DMS53 (cell line): ENCODE measurements at places on chromosomes 12 and 14.

- no peak for DNase-seq
Observed at GRCh38 chr14:92652413-92653151, 95.8 kb downstream of the LGMN start.

GRCh38 chr12:53551889-53552291, 44.6 kb upstream of the NPFF start:
- DNase-seq = no peak

GRCh38 chr14:96297997-96298515, 42.0 kb downstream of the BDKRB1 start:
- DNase-seq = no peak

GRCh38 chr12:53355121-53355520, 19.0 kb upstream of the SP7 start:
- no peak for DNase-seq

DNA sequence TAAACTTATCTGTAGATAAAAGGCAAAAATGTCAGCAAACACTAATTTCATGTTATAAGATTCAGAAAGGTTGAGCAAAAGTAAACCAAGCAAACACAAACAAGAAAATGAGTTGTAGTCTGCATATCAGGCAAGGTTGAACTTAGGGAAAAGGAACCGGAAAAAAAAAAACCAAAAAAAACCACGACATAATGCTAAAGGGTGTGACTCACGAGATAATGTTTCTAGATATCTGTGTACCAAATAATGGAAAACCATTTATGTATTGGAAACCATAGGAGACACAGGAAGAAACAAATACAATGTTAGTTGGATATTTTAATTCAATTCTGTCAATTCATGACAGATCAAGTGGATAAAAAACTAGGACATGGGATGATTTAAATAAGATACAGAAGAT, 60.5 kb downstream of the GPATCH2L start:
- DNase-seq = no peak

GRCh38 chr12:92028441-92028709, 117.3 kb downstream of the BTG1 start:
- DNase-seq = no peak

DNA sequence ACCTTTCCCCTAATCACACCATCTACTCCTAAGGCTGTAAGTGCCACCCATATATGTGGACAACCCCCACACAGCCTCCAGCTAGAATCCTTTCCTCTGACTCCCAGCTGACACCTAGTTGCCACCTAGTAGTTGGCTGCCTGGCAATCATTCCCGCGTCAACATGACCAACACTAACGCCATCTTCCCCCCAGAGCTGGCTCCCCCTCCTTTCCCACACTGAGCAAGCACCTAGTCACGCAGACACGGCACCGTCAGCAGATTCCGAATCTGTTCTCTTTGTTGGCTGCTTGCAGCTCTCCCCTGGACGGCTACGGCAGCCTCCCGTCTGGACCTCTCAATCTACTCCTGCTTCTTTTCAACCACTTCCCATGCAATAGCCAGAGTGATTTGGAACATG, 27.7 kb downstream of the UBR7 start:
- DNase-seq = peak; percentile 2

DNA sequence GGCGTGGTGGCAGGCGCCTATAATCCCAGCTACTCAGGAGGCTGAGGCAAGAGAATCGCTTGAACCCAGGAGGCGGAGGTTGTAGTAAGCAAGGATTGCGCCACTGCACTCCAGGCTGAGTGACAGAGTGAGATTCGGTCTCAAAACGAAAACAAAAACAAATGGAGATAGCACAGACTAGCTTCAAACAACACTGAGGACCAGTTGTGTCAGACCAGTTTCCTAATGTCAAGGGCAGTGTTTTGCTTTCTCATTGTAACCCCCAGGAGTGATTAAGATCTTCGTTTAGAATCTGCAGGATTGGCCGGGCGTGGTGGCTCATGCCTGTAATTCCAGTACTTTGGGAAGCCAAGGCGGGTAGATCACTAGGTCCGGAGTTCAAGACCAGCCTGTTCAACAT, 18.5 kb downstream of the RPGRIP1 start:
- no peak for DNase-seq

DNA sequence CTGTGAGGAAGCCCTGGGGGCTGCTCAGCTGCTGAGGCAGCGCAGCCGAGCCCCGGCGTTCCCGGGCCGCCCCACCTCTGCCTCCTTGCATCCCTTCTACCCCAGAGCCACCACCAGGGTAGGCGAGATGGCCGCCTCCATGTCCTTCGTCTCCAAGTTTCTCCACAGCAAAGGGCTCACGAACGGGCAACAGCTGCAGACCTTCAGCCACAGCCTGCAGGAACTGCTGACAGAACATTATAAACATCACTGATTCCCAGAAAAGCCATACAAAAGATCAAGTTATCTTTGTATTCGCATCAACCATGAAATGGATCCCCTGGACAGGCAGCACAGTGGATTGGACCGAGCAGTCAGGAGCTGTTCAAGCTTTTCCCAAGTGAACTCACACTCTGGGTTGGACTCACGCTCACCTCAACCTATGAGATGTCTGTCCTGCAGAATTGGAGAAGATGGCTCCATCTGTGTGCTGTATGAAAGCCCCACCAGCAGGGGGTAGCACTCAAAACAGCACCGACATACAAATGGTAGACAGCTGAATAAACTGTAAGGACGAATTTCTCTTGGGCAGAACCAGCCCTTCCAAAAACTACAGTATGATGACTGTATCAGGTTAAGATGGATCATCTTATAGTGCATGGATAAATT, 19.4 kb upstream of the A2M start:
- peak; percentile 71 for DNase-seq
